ENCODE measurements at places on chromosomes 3 and 15.

GRCh38 chr3:13654330-13655060 lies 105.6 kb downstream of the FBLN2 start:
- DNase-seq, result no peak

DNA sequence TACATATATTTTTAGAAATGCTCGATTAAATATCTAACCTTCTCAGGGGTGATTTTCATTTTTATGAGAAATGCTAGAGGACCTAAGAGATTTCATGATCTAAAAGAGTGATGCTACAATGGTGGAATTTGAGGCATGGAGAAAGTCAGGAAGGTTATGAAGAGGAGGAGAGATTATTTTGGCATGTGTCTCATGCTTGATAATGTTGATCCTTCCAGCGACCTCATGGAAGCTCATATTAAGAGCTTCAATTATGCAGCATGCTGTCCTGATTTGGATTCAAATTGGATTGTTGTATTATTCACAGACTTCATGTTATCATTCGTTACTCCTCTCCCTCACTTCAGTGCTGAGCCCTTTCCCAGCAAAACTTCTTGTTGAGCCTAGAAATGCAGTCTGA lies 112.5 kb downstream of the RAP2B start:
- no peak for DNase-seq

DNA sequence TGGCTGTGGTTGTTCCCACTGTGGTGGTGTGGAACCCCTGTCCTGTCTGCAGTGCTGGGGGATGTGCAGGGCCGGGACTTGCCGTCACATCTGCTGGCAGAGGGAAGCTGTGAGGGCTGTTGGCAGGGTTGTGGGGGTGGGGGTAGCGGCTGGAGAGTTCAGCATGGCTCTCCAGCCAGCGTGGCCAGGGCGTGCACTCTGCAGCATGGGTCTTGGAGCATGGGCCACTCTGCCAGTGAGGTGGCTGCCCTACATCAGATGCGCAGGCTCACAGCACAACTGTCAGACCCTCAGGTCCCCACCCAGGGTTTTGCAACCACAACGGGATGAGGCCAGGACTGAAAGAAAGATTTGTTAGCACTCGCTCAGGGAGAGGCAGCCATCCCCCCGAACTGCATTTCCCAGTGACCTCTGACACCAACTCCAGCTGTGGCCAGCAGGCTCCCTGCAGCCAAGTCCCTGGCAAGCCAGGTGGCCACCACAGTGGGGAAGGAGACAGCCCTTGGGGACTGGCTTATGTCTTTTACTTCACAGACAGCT lies 237.7 kb upstream of the LYSMD4 start:
- DNase-seq, result no peak

DNA sequence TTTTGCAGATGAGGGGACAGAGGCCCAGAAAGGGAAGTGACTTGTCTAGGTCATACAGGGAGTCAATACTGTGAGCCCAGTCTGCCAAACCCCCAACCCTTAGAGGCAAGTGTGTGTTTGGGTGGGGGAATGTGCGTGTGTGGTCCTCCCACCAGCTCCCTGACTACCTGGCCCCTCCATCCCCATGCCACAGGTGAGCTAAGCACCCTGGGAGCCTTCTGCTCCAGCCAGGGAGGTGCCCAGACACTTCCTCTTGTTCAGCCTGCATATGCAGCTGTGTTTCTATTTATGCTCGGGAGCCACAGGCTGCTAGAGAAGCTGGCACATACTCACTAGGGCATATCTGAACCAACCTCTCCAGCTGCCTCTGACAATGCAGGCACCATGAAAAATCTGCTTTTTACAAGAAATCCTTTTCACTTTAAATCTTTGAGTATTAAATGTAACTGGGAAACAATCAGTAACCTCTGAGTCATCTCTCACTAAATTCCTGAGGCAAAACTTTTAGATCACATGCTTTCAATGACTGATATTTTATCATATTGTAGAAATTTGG lies 20.7 kb downstream of the TBC1D2B start:
- DNase-seq, result peak; percentile 84

- no peak for DNase-seq
Measured at GRCh38 chr3:29453284-29454001, 172.6 kb downstream of the RBMS3 start.

DNA sequence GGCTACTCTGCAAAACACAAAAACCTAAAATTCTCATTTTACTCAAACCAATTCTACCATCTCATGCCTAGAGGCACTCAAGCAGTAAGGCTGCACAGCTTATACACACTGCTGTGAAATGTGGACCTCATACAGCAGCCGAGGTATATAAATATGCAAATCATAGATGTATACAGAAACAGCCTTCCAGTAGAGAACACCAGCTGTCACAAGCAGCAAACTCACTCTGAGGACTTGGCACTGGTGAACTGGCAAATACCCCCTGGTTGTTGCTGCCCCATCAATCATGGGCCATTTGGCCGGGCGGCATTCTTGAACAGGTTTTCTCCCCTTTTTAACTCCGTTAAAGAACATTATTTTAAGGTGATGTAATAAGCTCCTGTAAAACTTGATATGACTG lies 378.0 kb downstream of the LSAMP start:
- no peak for DNase-seq
